ENCODE measurements at places on chromosomes 6 and 20.

DNA sequence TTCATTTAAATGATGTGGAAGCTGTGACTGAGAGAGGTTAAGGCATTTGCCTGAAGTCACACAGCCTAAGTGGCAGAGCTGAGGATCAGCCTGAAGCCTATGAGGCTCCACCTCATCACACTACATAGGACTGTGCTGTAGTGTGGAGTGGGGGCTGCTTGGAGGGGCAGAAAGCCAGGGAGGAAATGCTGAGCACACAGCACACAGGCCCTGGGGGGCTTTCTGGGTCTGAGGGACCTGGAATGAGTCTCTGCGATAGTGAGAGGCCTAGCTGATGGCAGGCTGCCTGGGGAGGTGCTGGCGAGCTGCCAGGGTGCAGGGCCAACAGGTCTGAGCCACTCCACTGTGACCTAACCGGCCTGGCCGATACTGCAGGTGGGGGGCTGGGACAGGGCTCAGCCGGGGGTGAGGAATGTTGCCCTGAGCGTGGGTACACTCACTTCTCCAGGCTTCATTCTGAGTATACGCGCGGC is 2.2 kb upstream of the ARHGAP40 start:
- no peak for DNase-seq

DNA sequence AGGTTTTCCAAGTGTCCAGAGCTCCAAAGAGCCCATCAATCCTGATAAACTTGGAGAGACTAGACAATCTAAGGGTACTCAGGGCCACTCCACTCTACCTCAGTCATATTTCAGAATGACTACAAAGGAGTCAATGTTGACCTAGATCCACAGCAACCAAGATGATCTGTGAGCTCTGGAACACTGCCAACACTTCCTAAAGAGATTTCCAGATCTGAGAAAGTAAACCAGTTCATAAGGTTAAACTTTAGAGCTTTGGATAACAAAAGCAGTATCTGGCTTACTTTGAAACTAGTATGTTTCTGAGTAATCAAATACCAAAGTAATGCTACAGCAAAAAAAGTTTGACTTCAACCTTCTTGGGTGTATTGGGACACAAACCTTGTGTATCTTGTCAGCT is 122.7 kb downstream of the BTBD9 start:
- DNase-seq, result no peak

DNA sequence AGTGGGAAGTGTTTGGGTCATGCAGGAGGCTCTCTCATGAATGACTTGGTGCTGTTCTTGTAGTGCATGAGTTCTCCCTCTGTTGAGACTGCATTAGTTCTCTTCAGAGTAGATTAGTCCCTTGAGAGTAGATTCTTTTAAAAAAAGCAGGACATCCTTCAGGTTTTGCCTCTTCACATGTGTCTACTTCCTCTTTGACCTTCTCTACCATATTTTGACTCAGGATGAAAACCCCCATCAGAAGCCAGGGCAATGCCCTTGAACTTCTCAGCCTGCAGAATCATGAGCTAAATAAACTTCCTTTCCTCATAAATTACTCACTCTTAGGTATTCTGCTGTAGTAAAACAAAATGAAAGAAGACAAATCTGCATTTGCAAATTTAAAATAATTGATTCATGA is 170.3 kb downstream of the CD109 start:
- no peak for DNase-seq

- DNase-seq, result no peak
Observed at GRCh38 chr6:16851758-16852157, 90.5 kb upstream of the ATXN1 start.

DNA sequence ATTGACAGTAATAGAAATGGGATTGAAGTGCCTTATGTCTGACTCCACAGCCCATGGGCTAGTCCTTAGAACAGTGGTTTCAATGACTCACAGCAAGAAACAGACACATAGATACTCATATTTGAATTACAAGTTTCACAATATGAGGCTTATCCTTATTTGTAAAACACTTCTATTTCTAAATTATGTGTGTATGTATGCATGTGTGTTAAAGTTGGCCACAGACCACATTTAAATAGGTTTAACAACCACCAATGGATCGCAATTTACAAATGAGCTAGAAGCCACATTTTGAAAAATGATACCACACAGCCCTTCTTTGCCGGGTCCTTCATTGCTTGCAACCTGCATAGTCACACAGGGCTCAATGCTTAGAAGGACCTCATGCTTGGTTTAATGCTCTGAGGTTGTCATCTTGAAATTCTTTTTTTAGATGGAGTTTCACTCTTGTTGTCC is 157.8 kb upstream of the PREP start:
- DNase-seq, result no peak

DNA sequence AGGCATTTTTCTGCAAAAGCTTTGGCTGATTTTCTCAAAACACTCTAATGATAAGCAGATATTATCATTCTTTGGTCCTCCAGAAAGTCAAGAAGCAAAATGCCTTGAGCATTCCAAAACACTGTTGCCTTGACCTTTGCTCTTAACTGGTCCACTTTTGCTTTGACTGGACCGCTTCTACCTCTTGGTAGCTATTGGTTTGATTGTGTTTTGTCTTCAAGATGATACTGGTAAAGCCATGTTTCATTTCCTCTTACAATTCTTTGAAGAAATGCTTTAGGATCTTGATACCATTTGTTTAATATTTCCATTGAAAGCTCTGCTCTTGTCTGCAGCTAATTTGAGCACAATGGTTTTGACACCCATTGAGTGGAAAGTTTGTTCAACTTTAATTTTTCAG is 35.6 kb upstream of the SDHAF4 start:
- no peak for DNase-seq

- no peak for DNase-seq
Observed at GRCh38 chr6:88679841-88680240, 283.6 kb downstream of the RNGTT start.

DNA sequence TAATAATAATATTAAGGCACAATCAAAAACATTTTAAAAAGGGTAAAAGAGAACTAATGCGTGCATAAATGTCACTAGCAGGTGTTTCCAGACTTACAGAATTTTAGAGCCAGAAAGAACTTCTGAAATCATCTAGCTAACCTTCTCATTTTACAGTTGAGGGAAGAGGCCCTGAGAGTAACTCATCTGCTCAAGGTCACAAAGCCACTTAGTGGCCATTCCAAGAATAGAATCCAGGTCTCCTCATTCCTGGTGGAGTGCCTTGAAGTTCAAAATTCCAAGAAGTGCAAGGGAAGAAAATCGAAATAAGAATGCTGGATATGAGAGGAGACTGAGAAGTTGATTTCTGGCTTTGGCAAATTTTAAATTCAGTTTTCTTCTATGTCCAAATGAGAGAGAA is 3.2 kb upstream of the KIAA0408 start:
- DNase-seq, result no peak

- no peak for DNase-seq
Observed at GRCh38 chr6:169528755-169529154, 173.1 kb downstream of the WDR27 start.

GRCh38 chr6:90537723-90538258 is 49.1 kb downstream of the MAP3K7 start:
- no peak for DNase-seq

- DNase-seq, result no peak
Observed at GRCh38 chr20:63539441-63540370, 2.5 kb upstream of the PTK6 start.

DNA sequence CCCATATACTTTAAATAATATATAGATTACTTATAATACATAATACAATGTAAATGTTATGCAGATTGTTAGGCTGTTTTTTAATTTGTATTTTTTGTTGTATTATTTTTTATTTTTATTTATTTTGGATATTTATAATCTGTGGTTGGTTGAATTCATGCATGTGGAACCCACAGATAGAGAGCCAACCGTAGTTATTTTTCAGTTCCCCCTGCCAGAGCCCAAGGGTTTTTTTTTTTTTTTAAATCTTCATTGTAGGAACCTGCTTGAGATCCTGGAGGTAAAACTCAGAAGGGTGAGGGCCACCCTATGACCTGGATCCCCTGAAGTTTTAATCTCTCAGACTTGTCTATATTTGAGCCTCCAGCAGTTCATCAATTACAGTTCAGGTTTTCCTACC is 133.2 kb downstream of the B3GAT2 start:
- DNase-seq, result no peak

GRCh38 chr6:14731611-14732010 is 514.3 kb upstream of the JARID2 start:
- no peak for DNase-seq

GRCh38 chr20:59666586-59666985 is 62.2 kb downstream of the PHACTR3 start:
- DNase-seq, result no peak

GRCh38 chr6:152241013-152241766 is 396.0 kb downstream of the SYNE1 start:
- no peak for DNase-seq

DNA sequence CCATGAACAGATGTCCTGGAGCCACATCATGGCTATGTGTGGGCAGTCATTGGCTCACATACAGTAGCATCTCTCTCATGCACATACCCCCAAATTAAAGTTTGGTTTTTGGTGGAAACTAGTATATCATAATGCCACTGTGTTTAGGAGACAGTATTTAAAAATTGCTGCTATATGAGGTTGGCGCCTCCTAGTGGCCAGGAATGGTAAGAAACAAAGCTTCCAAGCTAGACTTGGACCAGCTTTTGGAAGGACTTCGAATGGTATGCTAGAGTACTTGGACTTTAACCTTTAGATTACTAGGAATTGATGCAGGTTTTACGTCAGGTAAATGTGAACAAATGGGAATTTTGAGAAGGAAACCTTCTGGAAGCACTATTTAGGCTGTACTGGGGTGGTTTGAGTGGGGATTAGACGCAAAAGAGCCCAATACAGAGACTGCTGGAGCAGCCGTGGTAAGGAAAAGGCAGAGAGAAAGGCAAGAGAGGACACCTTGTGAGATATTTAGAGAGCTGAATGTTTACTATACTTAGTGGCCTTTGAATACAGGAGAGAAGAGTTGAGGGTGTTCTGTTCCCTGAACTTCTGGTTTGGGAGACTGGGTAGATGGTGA is 23.8 kb downstream of the PRSS35 start:
- DNase-seq, result no peak

DNA sequence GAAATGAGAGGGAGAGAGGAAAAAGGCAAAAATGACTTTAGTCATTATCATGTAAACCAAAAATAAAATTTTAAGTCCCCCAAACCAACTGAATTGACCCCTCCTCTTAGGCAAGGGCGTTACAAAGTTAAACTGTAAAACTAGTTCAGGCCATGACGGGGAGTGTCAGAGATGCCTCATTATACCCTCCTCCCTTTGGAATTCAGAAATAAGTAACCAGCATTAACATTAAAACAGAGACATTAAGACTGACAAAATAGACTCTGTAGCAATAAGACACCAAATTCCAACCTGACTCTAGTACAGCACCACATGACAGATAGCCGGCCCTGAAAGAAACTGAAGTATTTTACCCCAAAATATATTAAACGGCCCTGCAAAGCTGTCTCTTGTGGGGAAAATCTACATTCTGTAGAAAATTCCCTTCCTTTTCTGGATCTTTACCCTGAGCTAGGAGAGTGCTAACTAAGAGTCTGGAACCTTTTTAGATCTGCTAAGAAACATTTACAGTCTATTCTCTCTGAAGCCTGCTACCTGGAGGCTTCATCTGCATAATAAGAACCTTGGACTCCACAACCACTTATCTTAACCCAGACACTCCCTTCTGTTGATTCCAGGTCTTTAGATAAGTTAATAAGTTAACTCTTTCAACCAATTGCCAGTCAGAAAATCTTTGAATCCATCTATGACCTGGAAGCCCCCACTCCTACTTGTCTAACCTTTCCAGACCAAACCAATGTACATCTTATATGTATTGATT is 150.7 kb downstream of the PKHD1 start:
- DNase-seq, result no peak

GRCh38 chr6:88301888-88302768 is 136.0 kb upstream of the CNR1 start:
- DNase-seq, result no peak

DNA sequence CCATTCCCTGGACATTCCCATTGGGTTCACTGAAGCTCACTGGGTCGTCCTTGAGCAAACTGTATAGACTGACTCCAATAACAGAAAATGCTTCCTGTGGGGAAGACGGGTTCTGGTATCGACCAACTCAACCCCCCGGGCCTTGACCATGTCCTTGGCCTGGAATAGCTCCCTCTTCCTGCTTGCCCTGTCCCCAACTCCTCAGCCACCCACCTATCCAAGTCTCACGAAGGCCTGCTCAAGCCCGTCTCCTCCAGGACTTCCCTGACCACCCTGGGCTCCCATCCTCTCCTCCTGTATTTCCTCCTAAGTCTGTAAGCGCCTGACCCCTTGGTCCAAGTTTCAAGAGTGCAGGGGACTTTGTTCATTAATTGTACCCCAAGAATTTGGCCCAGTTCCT is 2.8 kb upstream of the HMGA1 start:
- no peak for DNase-seq

DNA sequence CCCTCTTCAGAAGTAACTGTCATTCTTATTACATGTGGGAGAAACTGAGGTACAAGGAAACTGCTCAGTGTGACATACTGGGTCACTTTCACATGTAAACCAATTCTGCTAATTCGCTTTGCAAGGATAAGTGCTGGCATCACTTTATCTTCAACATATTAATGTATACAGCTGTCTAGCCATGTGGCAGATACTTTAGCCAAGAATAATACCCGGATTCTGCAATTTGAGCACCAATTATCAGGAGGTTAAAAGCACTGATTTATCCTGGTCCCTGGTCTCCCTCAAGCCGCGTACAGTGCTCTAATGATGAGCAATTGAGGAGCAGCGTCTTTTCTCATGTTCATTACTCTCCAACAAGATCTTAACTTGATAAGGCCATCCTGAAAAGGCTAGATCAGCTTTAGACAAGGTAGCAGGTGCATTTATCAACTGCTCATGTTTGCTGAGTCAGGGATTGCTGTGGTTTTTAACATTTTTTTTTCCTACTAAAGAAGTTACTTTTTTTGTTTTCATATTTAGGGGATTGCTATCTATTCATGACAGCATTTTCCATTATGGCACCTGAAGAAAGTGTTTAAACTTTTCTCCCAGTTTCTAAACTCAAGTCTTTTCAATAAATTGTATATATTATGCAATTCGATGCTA is 1066.3 kb upstream of the MAP3K7 start:
- no peak for DNase-seq

DNA sequence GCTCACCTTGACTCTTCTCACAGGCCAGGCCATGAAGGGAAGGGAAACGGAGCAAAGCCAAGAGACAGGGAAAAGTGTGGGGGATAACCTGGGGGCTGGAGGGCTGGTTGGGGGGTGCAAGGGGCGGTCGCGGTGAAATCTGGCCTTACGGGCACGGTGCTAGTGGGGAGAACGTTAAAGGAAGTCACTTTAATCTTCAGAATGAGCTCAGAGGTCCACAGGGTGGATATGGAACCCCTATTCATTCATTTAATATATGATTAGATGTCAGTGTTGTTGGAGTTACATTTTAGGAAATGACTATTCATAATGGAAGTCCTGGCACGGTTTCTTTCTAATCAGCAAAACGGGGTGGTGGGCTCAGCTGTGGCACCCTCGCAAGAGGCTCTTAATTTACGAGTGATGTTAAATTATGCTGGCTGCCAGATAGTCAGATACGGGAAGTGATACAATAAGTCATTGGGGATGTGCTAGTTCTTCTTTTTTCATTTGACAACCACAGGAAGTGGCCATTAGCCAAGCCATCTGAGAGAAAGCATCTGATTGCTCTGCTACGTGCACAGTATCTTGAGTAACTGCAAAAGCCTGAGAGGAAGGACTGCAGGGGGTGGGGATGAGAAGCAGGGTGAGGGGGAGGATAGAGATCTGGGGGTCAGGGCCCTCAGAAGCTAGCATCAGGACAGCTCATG is 253.0 kb downstream of the QKI start:
- DNase-seq, result no peak

- DNase-seq, result peak; percentile 95
Observed at GRCh38 chr6:113995634-113996033, 24.7 kb upstream of the HDAC2 start.

Measured in AG04450 (cell line).